SK-N-MC (cell line): ENCODE measurements at places on chromosomes 5 and 9.

- no peak for DNase-seq
Measured at GRCh38 chr9:125521462-125522327, 185.3 kb downstream of the MAPKAP1 start.

DNA sequence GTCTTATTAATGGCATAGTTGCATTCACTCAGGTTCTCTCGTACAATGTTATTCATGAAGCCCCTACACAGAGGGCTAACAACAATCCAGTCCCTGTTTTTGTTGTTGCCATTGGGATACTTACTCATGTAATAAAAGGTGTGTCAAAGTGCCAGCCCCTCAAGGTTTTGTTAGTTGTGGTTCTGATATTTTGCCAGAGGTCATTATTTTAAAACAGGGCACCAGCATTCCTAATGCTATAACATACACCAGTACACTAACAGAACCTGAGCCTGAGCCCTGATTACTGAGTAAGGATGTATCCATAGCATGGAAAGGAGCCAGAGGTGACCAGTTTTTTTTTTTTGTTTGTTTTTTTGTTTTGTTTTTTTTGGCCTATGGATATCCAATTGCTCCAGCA is 50.2 kb downstream of the SMC2 start:
- no peak for DNase-seq

- no peak for DNase-seq
Measured at GRCh38 chr5:165134155-165134554, 1628.7 kb downstream of the MAT2B start.

- no peak for DNase-seq
Measured at GRCh38 chr5:119597728-119598298, 31.5 kb upstream of the FAM170A start.

- DNase-seq = no peak
Measured at GRCh38 chr9:115992834-115993233, 160.8 kb upstream of the PAPPA start.

GRCh38 chr9:7300484-7300883 is 499.1 kb downstream of the DMAC1 start:
- no peak for DNase-seq

DNA sequence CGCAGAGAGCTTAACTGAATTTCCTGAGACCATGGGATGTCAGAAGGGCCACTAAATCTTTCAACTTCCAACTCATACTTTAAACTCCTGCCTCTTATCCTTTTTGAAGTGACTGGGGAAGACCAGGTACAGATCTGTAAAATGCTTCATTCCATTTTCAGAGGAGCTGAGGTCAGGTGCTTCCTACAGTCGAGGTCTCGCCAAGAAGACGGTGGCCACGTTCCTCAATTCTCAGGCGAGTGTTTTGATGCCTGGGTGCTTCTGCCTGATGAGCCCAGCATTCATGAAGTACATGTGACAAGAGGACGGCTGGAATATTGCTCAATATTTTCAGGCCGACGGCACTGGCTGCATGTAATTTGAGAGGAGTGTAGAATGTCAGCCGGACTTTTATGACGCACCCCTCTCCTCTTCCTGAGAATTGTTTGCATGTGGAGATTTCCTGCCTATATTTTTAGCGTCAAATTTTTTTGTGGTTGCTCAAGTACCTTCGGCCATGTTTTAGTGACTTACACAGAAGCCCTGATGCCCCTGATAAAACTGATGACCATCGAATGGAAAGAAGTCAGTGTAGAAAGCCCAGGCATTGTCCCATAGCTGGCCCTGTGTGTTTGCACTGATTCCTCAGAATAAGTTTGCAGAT is 38.8 kb upstream of the GLRX start:
- DNase-seq = no peak

DNA sequence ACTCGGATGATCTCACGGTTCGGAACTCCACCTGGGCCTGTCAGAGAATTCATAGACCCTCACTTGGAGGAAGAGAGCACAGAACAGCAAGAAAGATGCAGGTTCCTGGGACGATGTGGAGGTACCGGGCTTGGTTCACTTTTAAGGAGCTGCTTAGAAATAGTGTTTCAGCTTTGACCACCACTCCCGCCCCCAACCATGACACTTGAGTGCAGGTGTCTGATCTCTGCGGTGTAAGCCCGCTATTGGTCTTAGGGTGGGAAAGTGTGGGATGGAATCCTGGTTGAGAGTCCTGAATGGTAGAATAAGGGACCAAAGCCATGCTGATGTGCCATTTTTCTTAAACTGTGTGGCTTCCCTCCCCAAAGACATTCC is 97.2 kb upstream of the LMX1B start:
- no peak for DNase-seq

GRCh38 chr9:120910643-120911042 is 16.0 kb downstream of the TRAF1 start:
- no peak for DNase-seq

DNA sequence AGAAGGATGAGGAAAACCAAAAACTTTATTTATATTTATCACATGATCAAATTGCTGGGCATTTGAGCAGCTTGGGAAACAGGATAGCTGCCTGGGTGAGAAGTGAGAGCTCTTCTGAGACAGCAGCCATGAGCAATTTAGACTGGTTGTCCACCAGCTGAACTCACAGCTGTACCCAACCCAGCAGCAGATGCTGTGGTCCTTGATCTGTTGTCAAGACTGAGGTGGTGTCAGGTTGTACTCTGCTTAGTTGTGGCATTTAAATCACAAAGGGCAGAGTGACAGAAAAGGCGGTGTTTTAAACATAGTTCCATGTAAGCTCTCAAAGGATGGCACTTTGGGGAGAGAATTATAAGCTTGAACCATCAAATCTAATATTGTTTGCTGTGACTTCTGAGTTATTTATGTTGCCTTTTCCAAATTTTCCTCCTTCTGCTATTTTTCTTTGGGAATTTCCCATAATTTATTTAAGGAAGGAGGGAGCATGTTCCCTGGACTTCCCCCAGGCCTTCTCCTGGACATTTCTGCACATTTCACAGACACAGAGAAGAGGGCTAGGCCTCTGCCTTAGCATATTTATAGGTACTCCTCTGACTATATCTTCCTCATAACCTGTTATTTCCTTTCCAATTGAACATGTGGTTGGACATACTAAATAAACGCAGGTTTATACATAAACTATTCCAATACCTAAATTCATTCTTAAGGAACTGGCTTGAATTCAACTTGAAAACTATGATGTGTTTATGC is 117.7 kb upstream of the FER start:
- DNase-seq = no peak

DNA sequence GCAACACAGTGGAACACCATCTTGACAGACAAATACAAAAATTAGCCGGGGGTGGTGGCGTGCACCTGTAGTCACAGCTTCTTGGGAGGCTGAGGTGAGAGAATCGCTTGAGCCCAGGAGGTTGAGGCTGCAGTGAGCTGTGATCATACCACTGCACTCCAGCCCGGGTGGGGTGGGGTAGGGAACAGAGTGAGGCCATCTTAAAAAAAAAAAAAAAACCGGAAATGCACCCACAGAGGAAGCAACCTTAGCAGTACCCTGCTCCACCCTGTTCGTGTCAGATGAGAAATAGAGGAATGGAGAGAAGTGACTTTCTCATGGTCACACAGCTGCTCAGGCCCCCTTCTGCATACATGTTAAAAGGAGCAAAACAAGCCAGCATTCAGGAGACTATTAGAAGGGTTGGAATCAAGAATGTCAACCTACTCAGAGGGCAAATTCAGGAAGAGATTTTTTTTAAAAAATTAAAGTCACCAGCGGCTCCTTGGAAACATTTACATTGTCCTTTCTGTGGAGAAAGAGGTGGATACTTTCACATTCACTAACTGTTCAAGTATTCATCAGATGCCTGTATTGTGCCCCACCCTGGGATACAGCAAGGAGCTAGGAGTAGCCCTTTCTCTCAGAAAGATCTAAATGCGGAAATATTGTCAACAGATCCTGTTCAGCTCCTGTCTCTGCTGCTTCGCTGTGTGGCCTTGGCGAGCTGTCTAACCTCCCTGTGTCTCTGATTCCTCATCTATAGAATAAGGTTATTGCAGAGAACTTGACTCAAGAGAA is 41.0 kb downstream of the CYFIP2 start:
- DNase-seq = no peak

GRCh38 chr9:127548352-127548881 is 63.7 kb upstream of the STXBP1 start:
- DNase-seq = no peak

DNA sequence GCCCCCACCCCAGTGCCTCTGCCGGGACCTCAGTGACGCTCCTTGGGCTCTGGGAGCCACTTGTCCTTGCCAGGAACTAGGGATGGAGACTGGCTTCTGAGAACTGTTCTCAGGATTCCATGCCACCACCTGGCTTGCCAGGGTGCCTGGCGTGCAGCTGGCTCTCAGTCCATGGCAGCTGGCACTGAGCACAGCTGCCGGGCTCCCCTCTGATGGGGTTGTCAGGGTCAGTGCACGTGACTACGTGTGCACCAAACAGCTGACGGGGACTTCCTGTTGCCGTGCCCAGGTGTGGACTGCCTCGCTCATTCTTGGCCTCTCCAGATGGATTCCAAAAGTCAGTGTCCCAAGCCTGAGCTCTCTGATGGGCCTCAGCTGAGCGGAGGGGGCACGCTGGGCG is 9.4 kb downstream of the KCNT1 start:
- no peak for DNase-seq

DNA sequence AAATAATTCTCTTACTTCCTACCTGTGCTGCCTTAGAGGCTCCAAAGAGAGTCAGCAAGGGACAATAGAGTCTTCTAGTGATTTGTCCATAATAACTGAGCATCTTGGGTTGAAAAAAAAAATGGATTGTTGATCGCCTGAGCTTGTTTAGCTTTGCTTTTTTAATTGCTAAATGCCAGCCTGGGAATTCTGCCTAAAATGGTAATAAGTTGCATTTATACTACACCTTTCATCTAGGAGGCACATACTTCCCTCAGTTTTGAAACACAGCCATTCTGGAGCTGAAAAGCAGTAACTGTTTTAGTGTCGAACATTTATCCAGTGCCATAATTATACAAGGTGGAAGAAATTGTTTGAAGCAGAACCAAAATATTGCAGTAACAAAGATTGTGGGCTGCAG is 421.3 kb downstream of the CAAP1 start:
- no peak for DNase-seq

DNA sequence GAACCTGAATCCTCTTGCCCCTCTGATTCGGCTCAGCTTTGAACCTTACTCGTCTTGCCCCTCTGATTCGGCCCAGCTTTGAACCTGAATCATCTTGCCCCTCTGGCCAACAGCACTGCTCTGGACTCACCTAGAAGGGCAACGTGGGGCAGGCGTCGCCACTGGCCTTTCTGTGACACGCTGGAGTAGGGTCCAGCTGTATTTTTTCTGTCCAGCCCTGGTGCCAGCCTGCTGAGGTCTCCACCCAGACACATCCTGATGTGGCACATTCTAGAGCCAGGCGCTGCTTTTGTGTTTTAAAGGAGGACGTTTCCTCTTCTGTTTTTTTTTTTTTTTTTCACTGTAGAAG is 15.2 kb upstream of the CPEB4 start:
- DNase-seq = no peak
